ENCODE measurements at places on chromosomes 11 and 22.

DNA sequence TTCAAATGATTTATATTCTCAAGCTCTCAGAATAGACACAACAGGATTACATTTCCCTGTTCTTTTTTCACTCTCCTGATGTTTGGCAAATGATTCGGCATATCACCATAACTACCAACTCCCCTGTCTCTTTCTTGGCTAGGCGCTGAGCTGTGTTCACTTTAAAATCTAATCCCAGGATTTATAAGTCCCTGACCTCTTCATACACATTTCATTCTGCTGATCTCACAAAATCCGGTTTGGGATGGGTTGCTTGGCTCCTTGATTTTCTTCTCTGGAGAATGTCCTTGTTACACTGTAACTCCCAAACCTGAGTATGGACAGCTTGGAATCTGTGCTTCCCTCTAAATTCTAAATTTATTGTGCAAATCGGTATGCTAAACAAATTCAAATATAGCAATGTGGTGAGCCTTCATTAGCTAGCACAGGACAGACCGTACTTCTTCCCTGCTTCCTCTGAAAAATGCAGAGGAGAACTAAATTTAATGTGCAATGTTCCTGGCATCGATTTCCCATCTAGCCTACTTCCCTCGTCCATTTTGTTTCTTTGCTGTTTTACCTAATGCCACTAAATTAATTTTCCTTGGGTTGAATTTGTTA lies 858.5 kb upstream of the FAT3 start:
- no peaks in the 10 kb centered on the region for H3K4me1 ChIP-seq
- no peak overlapping the region for H3K4me3 ChIP-seq
- DNase-seq = no peak
- peaks cover 4% of the 10 kb centered on the region for H3K27me3 ChIP-seq

DNA sequence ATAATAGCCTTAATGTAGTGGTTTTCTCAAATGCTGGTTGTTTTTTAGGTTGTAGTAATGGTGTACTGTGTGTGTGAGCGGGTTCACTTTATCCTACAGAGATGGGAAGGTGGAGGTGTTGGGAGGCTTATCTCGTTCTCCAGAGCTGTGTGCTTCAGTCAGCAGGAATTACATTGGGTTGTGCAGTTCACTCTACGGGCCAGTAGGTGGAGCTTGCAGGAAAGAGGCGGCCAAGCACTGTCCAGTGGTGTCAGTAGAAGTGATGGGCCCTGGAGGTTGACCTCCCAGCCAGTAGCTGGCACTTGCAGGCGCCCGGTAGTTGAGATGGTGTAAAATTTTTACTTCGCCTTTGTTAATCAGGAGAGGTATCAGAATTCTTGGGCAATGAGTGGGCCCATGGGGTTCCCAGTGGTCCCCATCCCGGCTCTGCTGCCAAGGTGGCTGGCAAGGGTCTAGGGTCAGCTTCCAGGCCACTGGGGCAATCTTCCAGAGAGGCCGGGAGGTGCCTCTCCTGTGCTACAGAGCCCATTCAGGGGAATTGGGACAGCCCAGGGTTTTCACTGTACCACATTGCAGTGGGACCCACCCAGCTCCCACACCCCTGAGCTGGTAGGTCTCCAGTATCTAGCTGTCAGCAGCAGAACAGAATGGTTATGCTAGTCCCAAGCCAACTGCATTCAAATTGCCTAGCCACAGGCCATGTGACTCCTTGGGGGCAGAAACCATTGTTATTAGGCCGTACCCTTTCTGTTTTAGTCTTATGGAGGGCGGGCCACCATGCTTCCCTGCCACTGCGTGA lies 43.9 kb downstream of the BIRC2 start:
- no peak overlapping the region for H3K4me3 ChIP-seq
- H3K36me3 ChIP-seq = peaks cover 61% of the 10 kb centered on the region
- no peak overlapping the region for H3K27ac ChIP-seq

GRCh38 chr11:124943254-124943616 lies 7.4 kb upstream of the HEPACAM start:
- H3K4me1 ChIP-seq = peaks cover 11% of the 10 kb centered on the region
- peaks cover 27% of the 10 kb centered on the region for H3K27me3 ChIP-seq
- H3K4me3 ChIP-seq = no peak overlapping the region
- H3K27ac ChIP-seq = no peak overlapping the region
- H3K36me3 ChIP-seq = peaks cover 1% of the 10 kb centered on the region

- peaks cover 39% of the 10 kb centered on the region for H3K4me1 ChIP-seq
- H3K27me3 ChIP-seq = peaks cover 15% of the 10 kb centered on the region
- no peak overlapping the region for H3K27ac ChIP-seq
- no peak for DNase-seq
- H3K4me3 ChIP-seq = no peak overlapping the region
These were observed 15.4 kb downstream of the SHANK2 start for GRCh38 chr11:71236836-71237475.

GRCh38 chr11:111428113-111428876 lies 49.2 kb upstream of the POU2AF1 start:
- H3K4me3 ChIP-seq = no peak overlapping the region
- no peak for DNase-seq
- peaks cover 5% of the 10 kb centered on the region for H3K27me3 ChIP-seq
- H3K36me3 ChIP-seq = no peaks in the 10 kb centered on the region
- no peaks in the 10 kb centered on the region for H3K4me1 ChIP-seq

DNA sequence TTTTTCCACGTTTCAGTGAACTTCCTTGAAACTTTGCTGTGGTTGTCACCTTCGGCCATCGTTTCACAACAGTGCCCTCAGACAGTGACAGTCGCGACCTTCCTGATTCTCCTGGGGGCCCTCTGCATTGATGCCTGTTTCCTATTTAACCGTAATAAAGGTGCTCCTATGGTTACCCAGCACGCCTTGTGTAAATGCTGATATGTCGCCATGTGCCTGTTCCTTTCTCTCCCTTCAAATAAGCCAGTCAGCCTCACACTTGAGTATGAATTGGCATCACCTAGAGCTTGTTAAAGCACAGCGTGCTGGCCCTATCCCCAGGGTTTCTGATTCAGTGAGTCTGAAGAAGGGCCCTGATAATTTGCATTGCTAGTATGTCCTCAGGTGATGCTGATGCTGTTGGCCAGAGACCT lies 104.8 kb downstream of the MICAL2 start:
- H3K27ac ChIP-seq = peak overlapping the region; percentile 58
- H3K27me3 ChIP-seq = peaks cover 25% of the 10 kb centered on the region
- no peaks in the 10 kb centered on the region for H3K36me3 ChIP-seq
- peak overlapping the region; percentile 27 for H3K4me3 ChIP-seq
- H3K4me1 ChIP-seq = peaks cover 80% of the 10 kb centered on the region

GRCh38 chr11:129731316-129731715 lies 84.3 kb upstream of the TMEM45B start:
- peaks cover 25% of the 10 kb centered on the region for H3K27me3 ChIP-seq
- DNase-seq = no peak
- no peak overlapping the region for H3K4me3 ChIP-seq
- peaks cover 47% of the 10 kb centered on the region for H3K4me1 ChIP-seq

DNA sequence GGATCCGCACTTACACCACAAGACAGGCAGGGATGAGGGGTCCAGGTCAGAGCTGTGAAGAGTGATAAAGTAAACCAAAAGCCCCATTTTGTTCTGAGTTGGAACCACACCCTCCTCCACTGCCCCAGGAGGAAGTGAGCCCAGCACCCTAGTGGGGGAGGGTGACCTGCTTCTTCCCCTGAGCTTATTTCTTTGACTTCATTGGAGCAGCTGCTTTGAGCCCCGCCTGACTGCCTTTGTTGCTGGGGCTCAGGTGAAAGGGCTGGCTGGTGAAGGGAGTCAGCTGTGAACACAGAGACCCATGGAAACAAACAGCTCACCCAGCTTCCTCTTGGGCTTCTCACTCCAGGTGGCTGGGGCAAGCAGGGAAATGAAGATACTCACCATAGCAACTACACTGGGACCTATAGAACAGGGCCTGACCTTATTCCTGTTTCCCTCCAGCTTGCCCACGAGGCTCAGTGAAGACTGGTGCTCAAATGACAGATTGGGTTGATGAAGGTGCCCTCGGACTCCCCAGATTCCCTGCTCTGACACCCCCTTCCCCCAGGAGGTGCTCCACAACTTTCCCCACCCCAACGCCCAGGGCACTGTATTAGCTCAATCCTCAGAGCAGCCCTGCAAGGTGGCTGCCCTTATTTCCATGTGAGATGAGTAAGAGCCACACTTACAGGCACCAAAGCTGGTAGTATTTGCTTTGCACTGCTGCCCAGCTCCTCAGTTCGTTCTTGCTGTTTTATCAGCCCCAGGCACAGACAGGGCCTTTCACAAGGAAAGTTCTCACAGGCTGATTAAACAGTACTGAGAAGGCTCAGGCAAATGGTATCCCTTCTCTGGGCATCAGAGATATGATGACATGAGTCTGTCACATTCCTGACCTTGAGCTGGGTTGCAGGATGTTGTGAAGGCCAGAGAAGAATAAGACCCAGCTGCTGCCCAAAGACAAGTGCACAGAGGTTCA lies 2.4 kb downstream of the UCP2 start:
- H3K4me1 ChIP-seq = peaks cover 60% of the 10 kb centered on the region
- peak overlapping the region; percentile 74 for H3K27ac ChIP-seq
- peaks cover 47% of the 10 kb centered on the region for H3K36me3 ChIP-seq
- DNase-seq = no peak

- peaks cover 3% of the 10 kb centered on the region for H3K27me3 ChIP-seq
- no peaks in the 10 kb centered on the region for H3K36me3 ChIP-seq
- no peak overlapping the region for H3K4me3 ChIP-seq
- no peak for DNase-seq
- peaks cover 19% of the 10 kb centered on the region for H3K4me1 ChIP-seq
- H3K27ac ChIP-seq = no peak overlapping the region
These were observed 344.5 kb upstream of the PLET1 start for GRCh38 chr11:112605093-112605666.

DNA sequence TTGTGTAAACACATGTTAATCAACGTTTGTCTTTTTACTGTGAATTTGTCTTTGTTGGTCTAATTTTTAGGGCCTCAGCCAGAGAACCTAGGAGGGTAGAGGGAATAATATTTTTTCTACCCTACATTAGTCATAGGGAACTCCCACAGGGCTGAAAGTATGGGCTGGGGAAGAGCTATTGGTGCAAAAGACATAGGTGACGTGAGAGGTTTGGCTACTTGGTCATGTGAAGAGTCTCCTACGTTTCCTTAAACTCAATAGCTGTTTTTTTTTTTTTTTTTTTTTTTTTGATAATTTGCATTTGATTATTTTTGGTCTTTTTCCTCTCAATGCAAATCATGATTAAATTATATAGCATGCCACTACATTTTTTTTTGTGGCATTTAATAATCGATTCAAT lies 15.9 kb upstream of the MMP7 start:
- H3K36me3 ChIP-seq = no peaks in the 10 kb centered on the region
- H3K27ac ChIP-seq = no peak overlapping the region
- DNase-seq = no peak
- no peak overlapping the region for H3K4me3 ChIP-seq
- peaks cover 3% of the 10 kb centered on the region for H3K27me3 ChIP-seq
- no peaks in the 10 kb centered on the region for H3K4me1 ChIP-seq

GRCh38 chr22:47071807-47072641 lies 309.6 kb downstream of the TBC1D22A start:
- H3K4me1 ChIP-seq = peaks cover 8% of the 10 kb centered on the region
- H3K36me3 ChIP-seq = peaks cover 34% of the 10 kb centered on the region
- H3K27me3 ChIP-seq = no peaks in the 10 kb centered on the region
- no peak overlapping the region for H3K4me3 ChIP-seq

DNA sequence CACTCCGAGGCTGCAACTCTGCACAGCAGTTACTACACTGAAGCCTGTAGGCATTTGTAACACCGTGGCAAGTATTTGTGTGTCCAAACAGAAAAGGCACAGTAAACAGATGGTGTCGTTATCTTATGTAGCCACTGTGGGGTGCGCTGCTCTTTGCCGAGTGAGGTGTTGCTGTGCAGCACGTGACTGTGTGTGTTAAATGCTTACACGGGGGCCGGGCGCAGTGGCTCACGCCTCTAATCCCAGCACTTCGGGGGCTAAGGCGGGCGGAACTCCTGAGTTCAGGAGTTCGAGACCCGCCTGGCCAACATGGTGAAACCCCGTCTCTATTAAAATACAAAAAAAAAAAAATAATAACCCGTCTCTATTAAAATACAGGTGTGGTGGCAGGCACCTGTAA lies 11.5 kb downstream of the ZBED4 start:
- H3K36me3 ChIP-seq = peaks cover 91% of the 10 kb centered on the region
- H3K4me1 ChIP-seq = no peaks in the 10 kb centered on the region
- H3K27ac ChIP-seq = no peak overlapping the region
- no peak overlapping the region for H3K4me3 ChIP-seq
- DNase-seq = no peak
- peaks cover 9% of the 10 kb centered on the region for H3K27me3 ChIP-seq

- DNase-seq = no peak
- no peaks in the 10 kb centered on the region for H3K36me3 ChIP-seq
- peaks cover 8% of the 10 kb centered on the region for H3K27me3 ChIP-seq
- no peak overlapping the region for H3K27ac ChIP-seq
- peaks cover 57% of the 10 kb centered on the region for H3K4me1 ChIP-seq
- H3K4me3 ChIP-seq = no peak overlapping the region
These were observed 42.6 kb upstream of the ACCSL start for GRCh38 chr11:44005063-44005701.

- no peaks in the 10 kb centered on the region for H3K36me3 ChIP-seq
- H3K27me3 ChIP-seq = no peaks in the 10 kb centered on the region
- no peak overlapping the region for H3K4me3 ChIP-seq
- DNase-seq = no peak
- H3K27ac ChIP-seq = no peak overlapping the region
These were observed 33.0 kb upstream of the OR6M1 start for GRCh38 chr11:123839131-123839530.

GRCh38 chr22:22662095-22662494 lies 17.7 kb downstream of the GGTLC2 start:
- H3K27me3 ChIP-seq = peaks cover 70% of the 10 kb centered on the region
- H3K4me1 ChIP-seq = no peaks in the 10 kb centered on the region
- DNase-seq = no peak
- no peak overlapping the region for H3K4me3 ChIP-seq

DNA sequence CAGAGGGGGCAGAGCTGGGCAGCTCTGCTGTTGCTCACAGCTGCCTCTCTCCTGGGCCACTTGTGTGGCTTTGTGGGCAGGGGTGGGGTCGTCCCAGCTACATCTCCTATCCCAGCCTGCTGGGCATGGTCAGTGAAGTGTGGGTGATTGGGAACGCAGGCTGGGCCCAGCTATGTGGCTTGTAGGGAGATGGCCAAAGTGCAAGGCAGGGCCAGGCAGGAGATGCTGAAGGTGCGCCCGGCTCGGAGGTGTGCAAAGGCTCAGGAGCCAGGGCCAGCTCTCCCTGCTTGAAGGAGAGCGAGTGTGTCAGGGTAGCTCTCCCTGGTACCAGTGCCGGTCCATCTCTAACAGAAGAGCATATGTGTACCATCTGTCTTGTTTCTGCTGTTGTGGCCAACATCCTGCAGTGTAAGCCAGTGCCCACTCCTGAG lies 8.4 kb upstream of the RANBP1 start:
- no peaks in the 10 kb centered on the region for H3K27me3 ChIP-seq
- no peaks in the 10 kb centered on the region for H3K4me1 ChIP-seq
- peaks cover 22% of the 10 kb centered on the region for H3K36me3 ChIP-seq
- H3K4me3 ChIP-seq = no peak overlapping the region
- no peak for DNase-seq

- peaks cover 27% of the 10 kb centered on the region for H3K4me1 ChIP-seq
- H3K4me3 ChIP-seq = peak within 1 kb of the TSS; percentile 90
- peak; percentile 97 for DNase-seq
These were observed at the start of gene TRIM3 for GRCh38 chr11:6473451-6474412. Gene TRIM3 (minus strand): TSS chr11:6473941. CDS start chr11:6465695, 8,246 bp downstream.
